ENCODE measurements at places on chromosomes 6 and 20. TPM values are rescaled to one million over a fixed set of nuclear protein-coding genes. Genes with fewer than 3 reads are reported as not detected.

Gene GPR63
- total RNA-seq: 0.59 TPM

Gene KIF25
- 0.14 TPM for total RNA-seq

Gene SS18L1
- 10.4 TPM for total RNA-seq

Gene PSORS1C2
- not detected for total RNA-seq

Gene SLC17A2
- total RNA-seq: not detected
